ENCODE measurements at places on chromosomes 4 and X.

- DNase-seq = no peak
These were observed 528.9 kb downstream of the ZNF674 start for GRCh38 chrX:46016296-46016695.

- DNase-seq = no peak
These were observed 267.7 kb upstream of the GALNT7 start for GRCh38 chr4:172900900-172901299.

DNA sequence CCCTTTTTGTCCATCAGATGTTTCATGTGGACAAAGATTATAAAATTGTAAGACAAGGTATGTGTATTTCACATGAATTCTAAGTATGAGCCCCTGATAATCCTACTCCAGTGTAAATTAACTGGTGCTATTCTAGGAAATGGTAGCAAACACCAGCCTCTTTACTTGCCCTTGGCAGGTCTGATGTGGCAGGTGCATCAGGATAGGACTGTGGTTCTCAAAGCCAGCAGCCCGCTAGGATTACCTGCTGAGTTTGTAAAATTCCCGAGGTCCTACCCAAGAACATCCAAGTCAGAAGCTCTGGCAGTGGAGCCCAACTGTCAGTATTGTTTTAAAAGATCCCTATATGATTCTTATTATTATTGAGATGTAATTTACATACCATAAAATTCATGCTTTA lies 174.0 kb upstream of the ANXA3 start:
- DNase-seq = no peak

DNA sequence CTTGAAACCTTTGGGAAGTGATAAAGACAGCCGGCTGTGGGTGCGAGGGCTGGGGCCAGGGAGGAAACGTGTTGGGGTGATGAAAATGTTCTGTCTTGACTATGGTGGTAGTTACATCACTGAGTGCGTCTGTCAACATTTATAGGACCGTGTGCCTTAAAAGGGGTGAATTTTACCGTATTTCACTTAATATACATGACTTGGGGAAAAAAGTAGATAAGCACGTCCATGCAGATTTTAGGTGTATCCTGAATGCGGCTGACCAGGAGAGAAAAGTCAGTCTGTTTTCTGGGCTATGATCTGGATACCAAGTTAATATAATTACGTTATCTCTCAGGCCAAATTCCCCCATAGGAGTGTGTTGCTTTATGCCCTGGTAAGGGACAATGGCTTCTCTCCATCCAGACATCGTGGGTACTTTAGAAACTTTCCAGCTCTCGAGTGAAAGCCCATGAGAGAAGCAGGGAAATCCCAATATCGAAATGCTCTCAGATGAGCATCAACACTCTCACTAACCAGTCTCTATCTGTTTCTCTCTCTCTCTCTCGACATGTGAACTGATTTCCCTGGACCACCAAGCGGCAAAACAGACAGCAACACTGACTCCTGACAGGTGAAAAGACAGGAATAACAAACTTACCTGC lies 71.5 kb downstream of the IRF2 start:
- no peak for DNase-seq

DNA sequence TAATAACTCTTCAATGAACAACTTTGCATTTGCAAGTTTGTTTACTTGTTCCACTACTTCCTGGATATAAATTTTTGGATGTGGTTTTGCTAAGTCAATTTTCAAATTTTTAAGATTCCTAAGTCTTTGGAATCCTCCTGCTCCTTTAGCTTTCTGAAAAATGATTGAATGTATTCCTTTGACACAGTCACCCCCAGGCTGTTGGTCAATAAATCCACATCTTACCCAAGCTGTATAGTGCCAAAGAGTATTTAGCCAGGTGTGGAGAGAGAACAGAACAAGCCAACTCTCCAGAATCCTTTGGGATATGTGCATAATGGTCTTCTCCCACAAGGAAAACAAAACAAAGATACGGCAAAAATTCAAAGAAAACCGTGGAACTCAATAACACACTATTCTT lies 56.9 kb upstream of the INTU start:
- no peak for DNase-seq

All from activated CD4-positive, alpha-beta T cell treated with anti-CD3 and anti-CD28 coated beads, Interleukin-2, Interleukin-4, amounts not matched to agents 100 ng/mL and 50 ng/mL, durations not matched to agents 16 hours and 8 hours (primary cell).